ENCODE measurements at places on chromosomes 11 and 22.

DNA sequence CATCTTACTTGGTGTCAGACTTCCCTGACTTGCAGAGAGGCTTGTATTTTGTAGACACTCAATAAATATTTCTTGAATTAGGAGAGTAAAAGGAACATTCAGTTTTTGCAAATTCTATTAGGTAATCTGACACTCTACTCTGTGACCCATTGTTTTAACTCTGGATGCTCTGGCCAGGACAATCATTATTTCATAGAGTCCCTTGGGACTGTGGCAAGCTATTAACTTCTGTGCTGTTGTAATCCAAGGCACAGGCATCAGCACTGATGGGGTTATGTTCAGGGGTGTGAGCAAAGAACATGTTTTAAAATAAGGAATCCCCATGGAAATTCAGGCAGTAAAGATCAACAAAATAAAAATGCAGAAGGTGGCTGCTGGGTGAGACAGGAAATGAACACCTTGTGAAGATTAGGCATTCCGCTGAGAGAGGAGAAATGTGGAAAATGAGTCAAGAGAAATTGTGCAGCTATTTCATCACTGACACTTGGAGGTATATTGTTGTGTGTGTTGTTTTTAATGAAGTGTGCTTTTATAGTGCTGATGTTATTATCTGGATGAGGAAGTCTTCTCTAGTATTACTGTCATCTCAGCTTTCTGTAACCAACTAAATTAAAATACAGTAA lies 175.2 kb downstream of the WNT11 start:
- no peak for DNase-seq

GRCh38 chr11:123425367-123425766 lies 4.7 kb upstream of the GRAMD1B start:
- DNase-seq, result no peak

DNA sequence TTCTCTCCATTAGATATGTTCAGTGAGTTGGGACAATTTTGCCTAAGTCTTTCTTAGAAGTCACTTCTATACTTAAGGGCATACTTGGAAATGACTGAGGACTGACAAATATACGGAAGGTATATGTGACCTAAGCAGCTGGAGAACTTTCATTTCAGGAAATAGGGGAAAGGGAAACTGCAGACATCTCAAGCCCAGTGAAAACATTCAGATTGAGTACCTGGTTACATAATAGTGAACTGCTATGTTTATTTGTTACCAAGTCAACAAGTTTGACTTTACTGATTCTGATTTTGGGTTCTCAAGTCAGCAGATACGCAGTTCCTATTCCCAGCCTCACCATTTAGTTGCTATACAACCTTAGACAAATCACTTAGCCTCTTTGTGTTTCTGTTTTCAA lies 1173.9 kb downstream of the LRRC4C start:
- DNase-seq, result no peak

DNA sequence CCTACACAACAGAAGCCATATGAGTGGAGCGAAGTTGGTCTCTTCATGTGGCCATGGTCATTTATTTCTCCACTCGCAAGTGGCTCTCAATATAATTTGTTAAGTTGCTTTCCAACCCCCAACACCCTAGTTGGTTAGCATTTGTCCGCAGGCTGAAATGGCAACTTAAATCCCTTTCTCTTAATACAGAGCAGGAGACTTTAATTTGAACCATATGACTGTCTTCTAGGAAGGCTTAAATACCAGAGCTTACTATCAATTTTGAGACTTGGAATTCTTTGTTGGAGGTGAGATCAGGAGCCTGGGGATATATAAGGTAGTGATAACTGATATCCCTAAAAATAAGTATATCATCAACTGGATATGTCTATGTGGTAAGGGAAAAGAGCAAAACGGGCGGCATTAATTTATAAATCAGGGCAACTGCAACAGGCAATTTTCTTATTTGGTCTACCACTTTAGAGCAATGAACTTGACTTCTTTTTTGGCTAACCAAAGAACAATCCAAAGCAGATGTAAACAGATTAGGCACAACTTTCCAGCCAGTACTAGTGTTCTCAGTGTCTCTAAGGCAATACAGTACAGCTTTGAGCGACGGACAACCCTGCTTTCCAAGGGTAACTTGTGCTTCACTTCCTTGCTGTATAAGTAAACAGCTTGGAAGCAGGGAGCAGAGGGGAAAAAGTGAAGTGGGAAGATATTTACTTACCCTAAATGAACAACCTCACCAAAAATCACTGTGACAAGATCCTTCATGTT lies 74.7 kb upstream of the APOA1 start:
- DNase-seq, result no peak

DNA sequence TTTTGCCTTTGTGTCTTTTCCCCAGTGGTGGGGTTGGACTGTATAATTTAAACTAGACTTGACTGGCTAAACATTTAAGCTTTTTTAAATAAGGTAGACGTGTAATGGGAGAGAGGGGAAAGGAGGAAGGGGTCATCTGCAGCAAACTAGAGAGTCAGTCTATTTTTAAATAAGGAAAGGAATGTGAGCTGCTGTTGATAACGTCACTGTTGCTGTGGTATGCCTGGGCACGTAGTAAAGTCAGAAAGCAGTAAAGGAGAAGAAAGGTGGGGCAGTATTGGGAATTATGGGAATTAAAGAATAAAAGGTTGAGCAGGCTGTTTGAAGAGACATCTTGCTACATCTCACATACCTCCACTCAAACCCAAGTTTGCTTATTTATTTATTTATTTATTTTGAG lies 80.4 kb upstream of the FSHB start:
- no peak for DNase-seq

DNA sequence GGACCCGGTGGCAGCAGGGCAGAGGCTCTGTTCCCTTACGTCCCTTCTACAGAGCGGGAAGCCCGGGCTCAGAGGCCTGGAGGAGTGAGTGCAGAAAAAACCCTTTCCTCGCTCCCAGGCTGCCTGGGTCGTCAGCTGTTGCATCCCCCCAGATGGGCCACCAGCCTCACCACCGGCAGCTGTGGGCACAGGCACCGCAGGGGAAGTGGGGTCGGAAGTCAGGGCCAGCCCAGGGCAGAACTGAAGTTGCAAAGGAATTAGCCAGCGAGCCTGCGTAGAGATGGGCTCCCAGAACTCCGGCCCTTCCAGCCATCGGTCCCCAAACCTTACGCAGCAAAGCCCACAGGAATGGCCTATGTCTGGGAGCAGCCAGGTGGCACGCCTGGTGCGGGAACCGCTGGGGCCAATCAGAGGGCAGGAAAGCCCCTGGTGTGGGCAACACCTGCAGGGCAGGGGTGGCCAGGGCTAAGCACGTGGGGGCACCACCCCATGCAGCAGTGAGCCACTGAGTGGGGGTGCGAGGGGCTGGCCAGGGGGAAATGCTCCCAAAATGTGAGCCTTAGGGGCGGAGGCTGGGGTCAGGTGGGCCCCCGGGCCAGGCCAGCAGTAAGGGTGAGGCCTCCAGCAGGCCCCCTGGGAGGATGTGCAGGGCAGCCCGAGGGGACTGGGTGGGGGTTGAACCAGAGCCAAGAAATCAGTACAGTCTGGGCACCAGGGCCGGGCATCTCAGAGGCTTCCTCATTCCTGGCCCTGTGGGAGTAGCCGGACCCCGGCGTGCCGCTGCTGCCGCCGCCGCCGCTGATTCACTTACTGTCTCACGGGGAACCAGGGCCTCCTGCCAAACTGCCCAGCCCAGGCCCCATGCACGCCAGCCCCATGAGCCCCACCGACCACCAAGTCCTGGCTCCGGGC lies 58.2 kb downstream of the WNT7B start:
- no peak for DNase-seq

Measured in AML-193 (cell line).